Coronary artery (tissue), 2 donors: ENCODE measurements at places on chromosomes 11 and 22.
A peak's percentile ranks its signal among the peaks of the same experiment; 100 is the strongest.

DNA sequence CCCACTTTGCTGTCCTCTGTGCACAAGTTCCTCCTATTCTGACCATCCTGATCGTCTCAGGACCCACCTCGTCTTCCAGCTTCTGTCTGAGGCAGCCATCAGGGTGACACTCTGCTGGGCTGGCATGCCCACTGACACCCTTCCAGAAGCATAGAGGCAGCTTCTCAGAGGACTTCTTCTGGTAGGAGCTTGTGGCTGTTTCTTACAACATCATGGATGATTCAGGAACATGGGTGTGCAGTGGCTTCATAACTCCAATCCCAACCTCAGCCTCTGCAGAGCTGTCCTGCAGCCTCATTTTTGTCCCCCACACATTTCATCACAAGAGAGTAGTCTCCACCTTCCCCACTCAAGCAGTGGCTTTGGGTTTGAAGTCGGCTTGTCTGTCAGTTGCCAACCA, 20.9 kb upstream of the CTR9 start:
- DNase-seq = peak; percentile 64

DNA sequence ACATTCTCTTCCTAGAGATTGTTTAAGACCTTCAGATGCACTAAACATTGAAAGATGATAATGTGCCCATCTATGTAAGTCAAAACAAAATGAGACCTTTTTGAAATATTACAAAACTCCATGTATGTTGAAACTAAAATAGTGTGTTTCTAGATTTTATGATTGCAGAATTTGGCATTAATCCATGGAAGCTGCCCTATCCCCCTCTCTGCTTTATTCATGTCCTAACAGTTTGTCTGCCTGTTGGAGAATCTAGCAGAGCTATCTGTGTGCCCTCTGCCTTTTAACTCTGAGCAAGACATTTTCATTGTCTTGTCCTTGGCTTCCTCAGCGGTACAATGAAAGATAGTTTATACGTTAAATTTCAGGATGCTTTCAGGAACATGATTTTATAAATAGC, 105.5 kb downstream of the FAT3 start:
- no peak for DNase-seq

- no peak for DNase-seq
Measured at GRCh38 chr11:128576555-128576954, 10.8 kb downstream of the ETS1 start.

- no peak for DNase-seq
Measured at GRCh38 chr22:39374191-39374590, 24.4 kb downstream of the SYNGR1 start.

DNA sequence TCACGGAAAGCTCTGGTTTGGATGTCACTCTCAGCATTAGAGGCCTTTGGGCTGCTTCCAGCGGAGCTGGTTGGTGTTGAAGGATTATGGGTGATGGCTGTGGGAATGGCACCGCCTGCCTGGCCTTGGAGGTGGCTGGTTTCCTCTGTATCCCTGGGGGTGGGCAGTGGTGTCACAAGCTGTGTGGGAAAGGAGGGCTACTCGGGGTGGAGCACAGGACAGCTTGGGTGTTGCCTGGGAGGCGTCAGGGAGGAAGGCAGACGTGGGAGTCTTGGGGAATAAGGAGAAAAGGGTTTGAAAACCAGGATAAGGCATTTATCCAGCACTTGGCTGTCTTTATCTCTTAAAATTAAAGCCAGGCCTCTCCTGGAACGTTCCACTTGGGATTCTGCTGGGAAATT, 71.8 kb downstream of the ADAMTS15 start:
- DNase-seq = no peak

GRCh38 chr22:41435560-41435959, 11.0 kb downstream of the TOB2 start:
- DNase-seq = no peak

DNA sequence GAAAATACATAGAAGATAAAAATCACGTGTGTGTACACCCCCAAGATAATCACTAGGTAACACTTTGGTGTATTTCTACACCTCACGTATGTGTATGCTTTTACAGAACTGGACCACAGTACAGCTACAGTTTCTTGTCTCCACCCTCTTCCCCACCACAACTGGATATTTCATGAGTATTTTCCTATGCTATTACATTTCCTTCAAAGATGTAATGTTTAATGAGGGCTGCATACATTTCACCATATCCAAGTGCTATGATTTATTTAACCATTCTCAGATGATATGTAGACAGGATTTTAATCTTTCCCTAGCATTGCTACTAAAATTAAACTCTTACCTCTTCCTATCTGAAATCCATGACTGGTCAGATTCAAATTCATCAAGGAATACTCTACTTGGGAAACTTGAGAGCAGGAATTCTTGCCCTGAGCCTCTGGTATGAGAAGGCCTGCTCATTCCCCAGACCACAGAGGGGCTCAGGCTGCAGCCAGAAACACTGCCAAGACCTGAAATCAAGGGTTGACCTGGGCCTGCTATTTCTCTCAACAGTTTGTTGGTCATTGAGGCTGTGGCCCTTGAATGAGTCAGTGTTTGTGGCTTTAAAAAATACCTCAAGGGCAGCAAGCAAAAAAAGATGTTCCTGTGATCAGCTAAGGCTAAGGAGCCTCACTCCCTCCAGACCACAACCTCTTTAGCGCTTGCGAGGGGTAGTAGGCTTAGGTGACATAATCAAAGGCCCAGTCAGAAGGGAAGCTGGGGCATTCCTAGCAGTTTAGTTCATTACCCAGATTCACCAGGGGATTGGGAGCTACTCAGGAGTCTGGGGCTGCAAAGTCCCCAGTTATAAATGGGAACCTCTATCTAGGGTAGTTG, 55.5 kb downstream of the ABTB2 start:
- DNase-seq = no peak

DNA sequence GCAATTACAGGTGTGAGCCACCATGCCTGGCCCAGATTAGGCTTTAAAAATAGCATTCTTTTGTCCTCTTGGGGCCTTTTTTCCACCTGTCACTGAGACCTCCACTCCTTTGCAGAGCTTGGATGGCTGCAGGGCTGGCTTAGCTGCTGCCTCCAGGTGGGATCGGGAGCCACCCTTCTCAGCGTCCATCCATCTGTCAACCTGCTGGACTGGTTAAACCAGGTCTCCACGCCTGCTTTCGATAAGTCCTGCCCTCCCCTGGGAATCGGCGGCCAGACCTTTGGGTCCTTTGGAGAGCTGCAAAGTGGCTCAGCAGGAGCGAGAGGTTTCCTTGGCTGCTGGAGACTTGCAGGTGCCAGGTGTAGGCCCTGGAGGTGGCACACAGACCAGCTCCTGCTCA, 23.4 kb upstream of the GRAMD4 start:
- no peak for DNase-seq

DNA sequence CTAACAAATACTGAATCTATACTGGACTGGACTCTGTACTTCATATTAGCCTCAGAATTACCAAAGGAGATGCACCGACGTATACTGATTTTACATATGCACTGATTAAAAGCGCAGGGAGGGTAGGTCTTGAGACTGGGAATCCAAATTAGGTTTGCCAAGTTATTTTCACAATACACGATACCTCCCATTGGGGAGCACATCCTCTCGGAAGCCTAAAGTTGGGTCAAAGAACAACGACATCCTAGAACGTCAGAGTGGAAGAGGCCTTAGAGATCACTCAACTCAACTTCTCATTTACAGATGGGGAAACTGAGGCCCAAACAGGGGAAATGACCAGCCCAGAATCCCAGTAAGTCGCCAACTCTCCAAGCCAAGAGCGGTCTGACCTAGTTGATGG, 626 bp downstream of the DNAL4 start:
- no peak for DNase-seq

DNA sequence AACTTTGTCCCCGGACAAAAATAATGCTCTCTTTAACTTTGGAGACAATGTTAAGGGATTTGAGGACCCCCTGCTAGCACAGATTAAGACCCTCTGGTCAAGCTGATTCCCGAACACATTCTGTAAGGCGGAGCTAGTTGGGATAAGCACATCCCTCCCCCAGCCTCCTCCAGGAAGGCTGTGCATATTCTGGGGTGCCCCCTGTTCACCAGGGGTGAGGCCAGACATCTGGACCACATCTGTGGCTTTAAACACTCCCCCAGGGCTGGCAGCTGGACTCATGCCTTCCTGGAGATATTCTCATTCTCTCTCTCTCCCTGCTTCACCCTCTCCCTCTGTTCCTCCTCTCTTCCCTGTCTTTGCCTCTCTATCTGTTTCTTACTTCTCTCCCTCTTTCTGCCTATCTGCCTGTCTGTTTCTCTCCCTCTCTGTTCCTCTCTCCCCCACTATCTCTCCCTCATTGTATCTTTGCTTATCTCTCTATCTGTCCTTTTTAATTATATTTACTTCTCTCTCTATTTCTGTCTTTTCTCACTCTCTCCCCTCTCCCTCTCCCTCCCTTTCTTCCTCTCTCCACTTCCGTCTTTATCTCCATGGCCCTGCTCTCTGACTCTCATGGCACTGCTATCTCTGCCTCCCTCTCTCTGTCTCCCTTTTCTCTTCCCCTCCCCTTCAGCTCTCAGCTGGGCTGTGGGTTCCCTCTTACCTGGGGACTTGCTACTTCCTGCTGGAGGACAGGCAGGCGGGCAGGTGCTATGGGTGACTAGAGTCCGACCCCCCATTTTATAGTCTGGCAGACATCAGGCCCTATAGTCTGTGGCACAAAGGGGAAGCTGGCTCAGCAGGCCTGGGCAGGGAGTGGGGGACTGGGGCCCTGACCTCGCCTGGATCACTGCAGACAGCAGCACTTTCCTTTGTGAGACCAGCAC, at the start of gene CRYBB1:
Gene CRYBB1 (minus strand): TSS at position 757 of the 929 bp plus-strand sequence. CDS start 1,708 bp downstream, outside the sequence.
- DNase-seq = no peak

DNA sequence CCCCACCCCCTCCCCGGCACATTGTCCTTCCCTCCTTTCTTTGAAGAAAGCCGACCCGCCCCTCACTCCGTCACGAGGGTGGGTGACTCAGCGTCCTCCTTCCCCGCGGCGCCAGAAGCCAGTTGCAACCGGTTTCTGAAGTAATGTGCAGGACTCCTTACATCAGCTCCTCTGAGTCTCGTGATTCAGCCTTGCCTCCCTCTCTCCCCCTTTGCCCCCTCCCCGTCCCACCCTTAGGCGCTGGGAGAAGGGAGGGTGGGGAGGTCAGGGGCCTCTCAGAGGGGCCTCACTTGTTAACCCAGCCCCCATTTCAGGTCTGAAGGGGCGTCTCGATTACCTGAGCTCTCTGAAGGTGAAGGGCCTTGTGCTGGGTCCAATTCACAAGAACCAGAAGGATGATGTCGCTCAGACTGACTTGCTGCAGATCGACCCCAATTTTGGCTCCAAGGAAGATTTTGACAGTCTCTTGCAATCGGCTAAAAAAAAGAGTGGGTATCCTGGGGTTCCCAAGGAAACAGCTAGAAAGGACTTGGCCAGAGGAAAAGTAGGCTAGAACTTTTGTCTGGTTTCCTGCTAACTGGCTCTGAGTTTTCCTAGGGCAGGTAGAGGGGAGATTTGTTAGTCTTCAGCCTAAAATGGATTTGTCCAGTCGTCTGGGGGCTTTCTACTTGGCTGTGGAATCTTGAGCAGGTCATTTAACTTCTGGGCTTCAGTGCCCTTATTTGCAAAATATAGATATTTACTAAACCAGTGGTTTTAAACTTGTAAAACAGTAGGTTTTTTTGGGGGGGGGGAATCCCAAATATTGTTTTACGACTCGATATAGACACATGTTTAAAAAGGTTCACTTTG, 1.1 kb downstream of the SLC3A2 start:
- peak; percentile 99 for DNase-seq

DNA sequence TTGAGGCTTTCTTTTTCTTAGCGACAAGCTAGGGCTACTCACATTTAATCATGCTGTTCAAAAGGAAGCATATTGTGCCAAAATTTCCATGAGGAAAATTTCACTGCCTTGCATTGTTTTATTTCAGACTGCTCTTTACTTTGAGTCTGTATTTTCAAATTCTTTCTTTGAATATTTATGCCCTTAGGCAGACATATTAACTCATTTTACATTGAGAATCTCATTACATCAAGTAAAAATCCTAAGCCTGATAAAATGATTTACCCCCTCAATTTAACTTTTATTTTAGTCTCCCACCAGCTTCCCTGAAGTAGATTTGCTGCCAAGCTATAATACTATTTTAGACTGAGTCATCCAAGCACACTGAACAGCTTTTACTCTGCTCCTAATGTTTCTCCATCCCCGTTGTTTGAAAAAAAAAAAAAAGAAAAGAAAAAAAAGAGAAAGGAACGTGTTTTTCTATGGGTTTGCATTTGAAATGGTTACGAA, 189.3 kb upstream of the MTMR2 start:
- no peak for DNase-seq

GRCh38 chr22:24060375-24060788, 49.3 kb downstream of the CABIN1 start:
- peak; percentile 74 for DNase-seq

GRCh38 chr22:42655693-42656092, 6.5 kb upstream of the CYB5R3 start:
- no peak for DNase-seq

DNA sequence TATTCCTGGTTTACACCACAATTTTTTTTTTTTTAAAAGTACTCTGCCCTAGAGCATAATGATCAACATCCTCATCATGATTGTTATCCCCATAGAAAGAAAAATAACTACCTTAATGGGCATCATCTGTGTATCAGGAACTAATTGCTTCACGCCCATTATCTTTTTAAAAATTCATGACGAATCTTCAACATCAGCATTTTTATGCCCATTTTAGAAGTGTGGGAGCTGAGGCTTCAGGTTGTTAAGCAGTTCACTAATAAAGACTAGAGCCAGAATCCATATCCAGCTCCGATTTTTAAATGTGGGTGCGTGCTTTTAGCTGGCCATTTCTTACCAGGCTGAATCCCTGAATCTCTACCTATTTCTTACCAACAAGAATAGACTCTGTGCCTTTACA, 92.9 kb upstream of the KCNA4 start:
- no peak for DNase-seq

- DNase-seq = no peak
Measured at GRCh38 chr11:31795706-31796498, 15.2 kb downstream of the PAX6 start.

DNA sequence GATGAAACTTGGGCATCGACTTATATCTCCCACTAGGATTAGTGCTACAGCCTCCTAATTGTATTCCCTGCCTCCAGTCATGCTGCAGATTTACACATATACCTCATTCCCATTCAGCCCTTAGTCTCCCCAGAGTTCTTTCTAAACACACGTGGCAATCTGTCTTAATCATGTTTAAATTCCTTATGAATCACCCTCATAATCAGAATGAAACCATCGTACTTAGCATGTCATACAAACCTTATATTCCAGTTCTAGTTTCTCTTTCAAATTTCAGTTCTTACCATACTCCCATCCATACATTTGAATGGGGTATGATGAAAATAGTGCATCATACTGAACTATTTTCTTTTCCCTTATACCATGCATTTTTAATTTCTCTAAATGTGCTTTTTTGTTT, 6.0 kb upstream of the OR10A2 start:
- no peak for DNase-seq

DNA sequence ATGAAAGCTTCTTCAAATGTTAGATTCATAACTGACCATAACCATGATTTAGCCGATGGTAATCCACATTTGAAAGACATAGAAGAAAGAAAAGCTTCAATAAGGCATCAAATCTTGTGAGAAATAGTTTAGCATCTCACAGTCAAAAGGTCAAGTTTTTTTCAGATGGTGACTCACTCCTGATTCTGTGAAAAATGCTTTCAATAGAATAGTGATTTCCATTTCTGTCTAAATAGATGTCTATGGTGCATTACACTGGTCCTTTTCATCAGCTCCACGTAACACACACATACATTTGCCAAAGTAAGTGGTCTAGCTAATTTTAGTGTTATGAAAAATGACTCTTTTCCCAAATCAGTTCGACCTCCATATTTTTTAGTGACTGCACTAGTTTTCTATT, 139.2 kb downstream of the LRRC4C start:
- no peak for DNase-seq
